ENCODE measurements at places on chromosomes 16 and 17.
A peak's percentile ranks its signal among the peaks of the same experiment; 100 is the strongest.

- DNase-seq = no peak
These were observed 6.7 kb downstream of the NR1D1 start for GRCh38 chr17:40093580-40094201.

DNA sequence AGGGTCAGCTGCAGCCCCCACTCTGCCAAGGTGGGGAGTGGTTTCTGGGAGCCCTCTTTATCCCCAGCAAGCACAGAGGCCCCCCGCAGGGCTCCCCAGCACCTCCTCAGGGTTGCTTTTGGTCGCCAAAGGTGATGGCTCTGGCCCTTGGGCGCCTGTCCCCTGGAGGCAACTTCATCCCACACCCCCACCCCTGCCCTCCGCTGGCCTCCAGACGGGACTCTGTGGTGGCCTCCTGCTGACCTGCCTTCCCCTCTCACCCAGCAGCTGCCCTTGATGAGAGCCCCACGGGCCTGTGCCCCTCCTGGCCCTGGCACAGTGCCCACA, 7.8 kb upstream of the RHOT2 start:
- DNase-seq = no peak

DNA sequence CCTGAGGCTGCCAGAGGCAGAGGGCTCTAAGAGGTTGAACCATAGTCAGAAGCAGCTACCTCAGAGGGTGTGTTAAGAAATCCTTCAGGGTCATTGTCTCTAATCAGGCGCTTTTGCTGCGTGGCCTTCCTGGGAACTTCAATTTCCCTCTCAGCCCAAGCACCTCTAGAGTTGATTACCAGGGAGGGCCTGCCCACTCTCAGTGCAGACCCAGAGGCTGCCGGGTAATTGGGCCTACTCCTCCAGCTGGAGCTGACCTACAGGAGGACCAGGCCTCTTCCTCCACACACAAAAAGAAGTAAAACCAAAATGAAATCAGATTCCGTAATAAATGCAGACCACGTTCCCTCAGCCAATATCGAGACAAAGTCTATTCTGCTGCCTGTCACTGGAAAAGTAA, 305.0 kb upstream of the CCL2 start:
- DNase-seq = no peak

DNA sequence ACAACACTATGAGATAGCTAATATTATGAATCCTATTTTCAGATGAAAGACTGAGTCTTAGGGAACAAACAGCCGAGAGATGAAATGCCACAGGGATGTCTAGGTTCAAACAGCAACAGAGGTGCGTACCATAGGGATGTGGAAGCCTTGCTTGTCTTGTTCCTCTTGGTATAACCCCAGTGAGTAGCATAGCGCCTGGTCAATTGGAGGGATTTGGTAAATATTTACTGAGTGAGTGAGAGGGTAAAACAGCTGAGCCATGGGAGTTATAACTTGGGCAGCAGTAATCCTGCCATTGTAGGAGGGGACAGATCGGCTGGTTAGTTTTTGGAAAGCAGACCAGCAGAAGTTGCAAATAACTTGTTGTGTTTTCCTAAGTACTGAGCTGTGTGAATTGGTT, 80.2 kb downstream of the WWOX start:
- DNase-seq = no peak

- DNase-seq = no peak
These were observed 75.8 kb upstream of the CNTNAP4 start for GRCh38 chr16:76201385-76201784.

- no peak for DNase-seq
These were observed 62.3 kb downstream of the TMEM100 start for GRCh38 chr17:55660178-55660886.

- DNase-seq = no peak
These were observed 9.2 kb downstream of the SLC38A10 start for GRCh38 chr17:81285894-81286293.

DNA sequence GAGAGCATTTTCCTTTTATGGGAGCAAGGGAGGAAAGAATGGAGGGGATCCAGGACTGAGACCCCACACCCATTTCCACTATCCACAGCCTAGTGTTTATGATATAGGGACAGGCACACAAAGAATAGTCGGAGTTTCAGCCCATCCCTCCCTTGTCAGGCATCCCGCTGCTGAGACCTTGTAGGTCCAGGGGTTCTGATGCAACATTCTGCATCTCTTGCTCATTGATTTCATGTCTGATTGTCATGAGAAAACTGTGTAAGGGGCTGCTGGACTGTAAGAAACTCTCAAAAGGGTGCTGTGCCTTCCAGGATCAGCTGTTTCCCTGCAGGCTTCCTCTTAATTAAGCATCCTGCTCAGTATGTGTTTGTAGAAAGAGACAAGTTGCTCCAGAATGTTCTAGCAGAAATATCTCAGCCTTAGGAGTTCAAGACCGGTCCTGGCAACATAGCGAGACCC, 5.3 kb upstream of the POLR3E start:
- no peak for DNase-seq

GRCh38 chr17:31433811-31434726, 42.6 kb downstream of the RAB11FIP4 start:
- DNase-seq = no peak

- DNase-seq = peak; percentile 24
These were observed 5.4 kb upstream of the SLC5A2 start for GRCh38 chr16:31477220-31478216.

DNA sequence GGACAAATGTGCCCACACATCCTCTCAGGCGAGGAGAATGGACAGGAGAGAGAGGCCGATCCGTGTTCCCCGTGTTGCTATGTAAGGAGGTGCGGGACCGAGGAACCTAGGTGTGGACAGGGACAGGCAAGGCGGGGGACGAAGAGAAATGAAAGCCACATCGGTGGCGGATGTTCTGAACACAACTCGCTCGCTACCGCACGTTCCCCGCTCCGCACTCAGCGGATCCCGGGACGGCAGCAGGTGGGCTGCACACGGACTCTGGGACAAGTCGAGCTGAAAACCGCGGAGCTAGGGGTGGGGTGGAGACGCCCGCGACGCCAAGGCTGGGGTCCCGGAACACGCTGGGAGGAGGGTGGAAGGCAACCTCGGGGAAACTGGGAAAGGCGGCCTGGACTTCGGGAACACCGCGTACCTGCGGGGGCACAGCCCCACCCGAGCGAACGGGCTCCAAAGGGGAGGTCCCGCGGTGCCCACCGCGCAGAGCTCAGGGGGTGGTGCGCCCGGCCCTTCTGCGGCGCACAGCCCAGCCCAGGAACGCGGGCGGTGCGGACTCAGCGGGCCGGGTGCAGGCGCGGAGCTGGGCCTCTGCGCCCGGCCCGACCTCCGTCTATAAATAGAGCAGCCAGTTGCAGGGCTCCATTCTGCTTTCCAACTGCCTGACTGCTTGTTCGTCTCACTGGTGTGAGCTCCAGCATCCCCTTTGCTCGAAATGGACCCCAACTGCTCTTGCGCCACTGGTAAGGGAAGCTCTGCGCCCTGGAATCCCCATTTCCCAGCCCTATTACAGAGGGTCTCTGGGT, at the start of gene MT1E:
TSS of gene MT1E (plus strand) at position 642 of the 803 bp plus-strand sequence. CDS start at position 713, 71 bp downstream.
- DNase-seq = peak; percentile 72

DNA sequence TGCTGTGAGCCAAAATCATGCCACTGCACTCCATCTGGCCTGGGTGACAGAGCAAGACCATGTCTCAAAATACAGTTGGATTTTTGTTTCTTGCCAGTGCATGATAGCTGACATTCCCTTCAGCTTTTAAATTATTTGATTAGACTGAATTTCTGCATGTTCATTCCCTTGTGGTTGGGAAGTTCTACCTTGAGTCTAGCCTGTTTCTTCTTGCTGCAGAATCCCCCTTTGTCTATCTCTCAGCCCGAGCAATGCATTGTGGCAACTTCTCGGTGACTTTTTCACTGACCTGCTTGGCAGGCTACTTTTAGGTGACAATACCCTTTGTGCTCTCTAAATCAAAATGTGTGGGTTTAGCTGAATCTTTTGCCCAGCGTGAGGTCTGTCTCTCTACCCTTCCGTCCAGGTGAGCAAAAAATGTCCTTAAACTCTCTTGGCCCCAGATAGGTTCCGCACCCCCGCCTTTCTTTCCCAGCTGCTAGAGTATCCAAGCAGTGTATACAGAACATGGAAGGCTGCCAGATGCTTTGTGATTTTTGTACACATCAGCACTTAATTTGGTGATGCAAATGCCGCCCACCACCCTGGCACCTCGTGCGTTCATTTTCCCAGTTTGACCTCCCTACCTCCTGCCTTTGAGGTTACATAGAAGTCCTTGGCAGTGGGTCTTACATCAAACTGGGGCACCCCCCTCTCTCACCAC, 130.2 kb downstream of the ABCC6 start:
- DNase-seq = no peak

All from activated CD4-positive, alpha-beta T cell treated with anti-CD3 and anti-CD28 coated beads, Interleukin-10, Interleukin-2, amounts not matched to agents 100 ng/mL and 50 ng/mL, durations not matched to agents 16 hours and 8 hours (primary cell).